ENCODE measurements at places on chromosomes 13 and 19. TPM values are rescaled to one million over a fixed set of nuclear protein-coding genes. Genes with fewer than 3 reads are reported as not detected.

SPTBN4 gene
- total RNA-seq = 3.5 TPM

ANGPTL4 gene
- total RNA-seq = 4.4 TPM

ZNF723 gene
- total RNA-seq = not detected

LRRC25 gene
- total RNA-seq = not detected

ZNF534 gene
- total RNA-seq = not detected

GPC6 gene
- total RNA-seq = 92.6 TPM

CEACAM3 gene
- total RNA-seq = not detected

FCAR gene
- not detected for total RNA-seq

TMIGD2 gene
- total RNA-seq = not detected

LRRC8E gene
- total RNA-seq = 5.2 TPM

RDH8 gene
- not detected for total RNA-seq

MYO1F gene
- total RNA-seq = 0.09 TPM

ZNF607 gene
- 3.2 TPM for total RNA-seq

RHPN2 gene
- 0.90 TPM for total RNA-seq

TBXA2R gene
- 0.49 TPM for total RNA-seq

NCCRP1 gene
- total RNA-seq = not detected

IL27RA gene
- 0.63 TPM for total RNA-seq

ZNF99 gene
- total RNA-seq = not detected

NCR1 gene
- total RNA-seq = not detected

HSPB6 gene
- total RNA-seq = 713 TPM
